Stimulated activated CD8-positive, alpha-beta memory T cell treated with anti-CD3 and anti-CD28 coated beads, Interleukin-7, amount 100 ng/mL, for 24 hours (primary cell): ENCODE measurements at places on chromosomes 12 and 14.

DNA sequence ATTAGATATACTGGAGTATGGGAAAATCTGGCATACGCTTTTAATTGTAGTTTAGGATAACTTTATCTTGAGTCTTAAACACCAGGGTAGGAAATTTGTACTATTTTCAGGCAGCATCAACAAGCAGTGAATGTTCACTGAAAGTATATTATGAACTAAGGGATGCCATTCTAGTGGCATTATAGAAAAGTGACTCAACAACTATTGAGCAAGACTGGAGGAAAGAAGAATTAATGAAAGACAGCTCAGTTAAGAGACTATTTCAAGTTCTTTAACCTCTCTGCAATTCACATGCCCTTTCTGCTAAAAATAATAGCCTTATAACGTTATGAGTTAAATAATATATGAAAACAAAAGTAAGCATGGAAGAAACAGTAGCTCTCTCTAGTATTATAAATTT, 343.1 kb downstream of the FSCB start:
- DNase-seq, result no peak

DNA sequence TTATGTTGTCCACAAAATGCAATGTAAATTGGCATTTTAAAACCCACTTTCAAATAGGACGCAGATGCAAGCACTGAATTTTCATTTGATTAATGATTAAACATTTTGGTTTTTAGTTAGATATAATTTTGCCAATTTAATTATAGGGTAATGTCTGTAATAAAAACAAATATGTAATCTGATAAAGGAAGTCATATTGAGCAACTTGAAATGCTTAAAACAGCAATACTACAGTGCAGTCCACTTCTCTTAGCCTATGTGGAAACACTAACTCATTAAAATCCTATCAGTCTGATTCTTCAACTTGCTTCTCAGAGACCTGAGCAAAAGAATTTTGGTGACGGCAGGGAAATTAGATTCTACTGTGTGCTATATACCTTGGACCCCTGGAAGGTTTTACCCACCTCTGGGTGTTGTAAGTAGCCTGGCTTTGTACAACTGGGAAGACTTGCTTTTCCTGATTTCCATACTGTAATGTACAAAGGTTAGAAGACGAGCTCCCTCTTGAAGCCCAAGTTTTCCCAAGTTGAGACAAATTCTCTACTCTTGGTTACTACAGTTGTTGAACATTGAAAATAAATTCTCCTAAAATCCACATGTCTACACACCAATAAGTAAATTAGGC, 4.1 kb downstream of the TRHDE start:
- no peak for DNase-seq

GRCh38 chr14:67413806-67414769, 2.1 kb upstream of the PLEK2 start:
- DNase-seq, result no peak

- DNase-seq, result no peak
Measured at GRCh38 chr12:127024791-127025190, 1242.2 kb upstream of the TMEM132C start.

- no peak for DNase-seq
Measured at GRCh38 chr14:56304456-56304855, 186.2 kb downstream of the PELI2 start.

DNA sequence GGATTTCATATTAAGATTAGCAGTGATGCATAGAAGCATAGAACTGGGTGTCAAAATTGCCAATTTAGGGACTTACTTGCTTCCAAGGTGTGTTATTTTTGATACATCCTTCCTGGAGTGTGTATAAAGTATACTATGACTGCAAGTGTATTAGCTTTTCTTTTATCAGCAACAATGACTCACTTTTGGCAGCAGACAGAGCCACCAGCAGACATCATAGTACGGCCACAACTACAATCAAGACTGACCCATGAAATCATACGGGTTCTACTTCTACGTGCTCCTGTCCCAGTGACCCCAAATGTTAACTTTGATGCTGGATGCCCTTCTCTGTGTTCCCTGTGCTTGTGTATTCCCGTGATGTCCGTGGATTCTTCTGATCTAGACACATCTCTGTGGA, 443.9 kb downstream of the TMEM132D start:
- no peak for DNase-seq

GRCh38 chr14:77808250-77808649, 8.3 kb downstream of the ADCK1 start:
- DNase-seq, result no peak

- no peak for DNase-seq
Measured at GRCh38 chr12:19574601-19575000, 135.3 kb downstream of the AEBP2 start.

DNA sequence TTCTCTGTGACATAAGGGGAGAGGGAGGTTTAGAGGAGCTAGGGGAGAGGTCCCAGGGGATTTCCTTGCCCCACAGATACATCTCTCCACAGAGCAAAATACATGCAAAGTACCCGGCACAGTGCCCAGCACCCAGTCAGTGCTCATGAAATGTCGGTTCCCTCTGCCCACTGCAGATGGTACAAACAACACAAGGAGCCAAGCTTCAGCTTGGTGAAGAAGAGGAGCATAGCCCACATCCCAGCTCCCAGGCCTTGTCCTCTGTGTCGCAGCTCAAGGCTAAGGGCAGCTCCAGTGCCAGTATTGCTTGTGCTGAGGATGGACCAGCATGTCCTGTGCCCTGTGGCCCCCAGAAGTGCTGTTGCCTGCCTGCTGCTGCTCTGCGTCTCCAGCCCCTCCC, 35.0 kb upstream of the FKBP4 start:
- no peak for DNase-seq

DNA sequence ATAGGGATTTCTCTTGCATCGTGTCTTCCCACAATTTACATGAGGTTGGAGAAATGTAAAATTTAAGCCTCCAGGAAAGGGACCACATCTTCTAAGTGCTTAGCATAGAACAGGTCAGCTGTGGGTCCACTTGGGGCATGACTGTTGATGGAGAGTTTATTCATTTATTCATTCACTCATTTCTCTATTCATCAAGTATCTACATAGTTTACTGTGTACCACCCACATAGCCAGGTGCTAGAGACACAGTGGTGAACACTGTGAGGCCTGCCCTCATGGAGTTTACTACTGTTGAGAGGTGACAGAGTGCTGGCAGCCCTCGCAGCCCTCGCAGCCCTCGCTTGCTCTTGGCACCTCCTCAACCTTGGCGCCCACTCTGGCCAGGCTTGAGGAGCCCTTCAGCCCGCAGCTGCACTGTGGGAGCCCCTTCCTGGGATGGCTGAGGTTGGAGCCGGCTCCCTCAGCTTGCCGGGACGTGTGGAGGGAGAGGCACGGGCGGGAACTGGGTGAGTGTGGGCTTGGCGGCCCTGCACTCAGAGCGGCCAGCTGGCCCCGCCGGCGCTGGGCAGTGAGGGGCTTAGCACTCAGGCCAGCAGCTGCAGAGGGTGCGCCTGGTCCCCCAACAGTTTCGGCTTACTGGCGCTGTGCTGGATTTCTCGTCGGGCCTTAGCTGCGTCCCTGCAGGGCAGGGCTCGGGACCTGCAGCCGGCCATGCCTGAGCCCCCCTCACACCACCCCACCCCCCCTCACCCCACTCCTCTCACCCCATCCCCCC, 1.7 kb upstream of the JPH4 start:
- DNase-seq, result no peak

GRCh38 chr14:75441728-75442127, 13.9 kb downstream of the JDP2 start:
- DNase-seq, result no peak

- no peak for DNase-seq
Measured at GRCh38 chr14:29528889-29529288, 398.8 kb downstream of the PRKD1 start.
